ENCODE measurements at places on chromosomes 13 and 19.

- no peak for DNase-seq
These were observed 2.2 kb downstream of the LHFPL6 start for GRCh38 chr13:39600766-39601165.

- DNase-seq: no peak
These were observed 5.4 kb upstream of the IPO5 start for GRCh38 chr13:97948041-97948440.

GRCh38 chr19:10828981-10829821 is 6.8 kb downstream of the TMED1 start:
- no peak for DNase-seq

- DNase-seq: no peak
These were observed 114.5 kb downstream of the SLC7A1 start for GRCh38 chr13:29480893-29481525.

DNA sequence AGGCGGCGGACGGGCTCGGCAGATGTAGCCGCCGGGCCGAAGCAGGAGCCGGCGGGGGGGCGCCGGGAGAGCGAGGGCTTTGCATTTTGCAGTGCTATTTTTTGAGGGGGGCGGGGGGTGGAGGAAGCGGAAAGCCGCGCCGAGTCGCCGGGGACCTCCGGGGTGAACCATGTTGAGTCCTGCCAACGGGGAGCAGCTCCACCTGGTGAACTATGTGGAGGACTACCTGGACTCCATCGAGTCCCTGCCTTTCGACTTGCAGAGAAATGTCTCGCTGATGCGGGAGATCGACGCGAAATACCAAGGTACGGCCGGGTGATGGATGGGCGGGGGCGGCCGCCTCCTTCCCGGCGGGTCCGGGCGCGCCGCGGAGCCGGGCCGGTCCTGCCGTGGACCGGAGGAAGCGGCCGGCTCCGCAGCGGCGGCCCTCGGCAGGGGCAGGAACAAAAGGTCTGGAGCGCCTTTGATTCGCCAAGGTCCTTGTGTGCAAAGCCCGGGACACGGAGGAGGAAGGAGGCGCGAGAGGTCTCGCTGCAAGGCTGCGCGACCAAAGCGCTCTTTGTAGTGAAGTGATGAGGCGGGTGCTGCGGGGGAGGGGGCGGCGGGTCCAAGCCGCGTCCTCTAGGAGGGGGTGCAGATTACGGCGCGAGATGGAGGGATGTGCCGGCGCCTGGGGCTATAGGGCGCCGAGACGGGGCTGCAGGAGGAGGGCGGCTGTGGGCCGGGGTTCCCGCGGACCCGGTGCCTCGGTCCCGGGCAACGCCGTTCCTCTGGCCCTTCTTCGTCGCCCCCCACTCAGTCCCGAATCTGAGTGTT is 689 bp downstream of the ING1 start:
- DNase-seq: no peak

- DNase-seq: no peak
These were observed 35.7 kb upstream of the TPM4 start for GRCh38 chr19:16040642-16041041.

GRCh38 chr13:46552303-46552682 is 677 bp upstream of the LRCH1 start:
- no peak for DNase-seq

DNA sequence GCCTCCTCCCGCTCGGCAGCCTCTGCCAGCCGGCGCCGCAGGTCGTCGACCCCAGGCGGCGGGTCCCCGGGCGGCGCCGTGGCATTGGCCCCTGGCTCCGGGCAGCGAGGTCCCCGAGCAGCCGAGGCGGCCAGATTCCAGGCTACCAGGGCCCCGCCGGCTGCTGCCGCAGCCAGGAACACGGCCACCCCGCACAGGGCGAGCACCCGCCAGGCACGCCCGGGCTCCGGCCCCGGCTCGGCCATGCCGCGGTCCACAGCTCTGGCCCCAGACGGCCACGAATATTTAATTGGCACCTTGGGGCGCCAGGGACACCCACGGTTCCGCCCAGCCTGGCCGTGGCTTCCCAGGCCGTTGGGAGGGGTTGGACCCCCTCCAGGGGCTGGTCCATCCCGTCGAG is at the start of gene CCDC194:
CCDC194 (minus strand) TSS at position 283 of the 400 bp plus-strand sequence; CDS start at position 245, 38 bp downstream.
- no peak for DNase-seq

DNA sequence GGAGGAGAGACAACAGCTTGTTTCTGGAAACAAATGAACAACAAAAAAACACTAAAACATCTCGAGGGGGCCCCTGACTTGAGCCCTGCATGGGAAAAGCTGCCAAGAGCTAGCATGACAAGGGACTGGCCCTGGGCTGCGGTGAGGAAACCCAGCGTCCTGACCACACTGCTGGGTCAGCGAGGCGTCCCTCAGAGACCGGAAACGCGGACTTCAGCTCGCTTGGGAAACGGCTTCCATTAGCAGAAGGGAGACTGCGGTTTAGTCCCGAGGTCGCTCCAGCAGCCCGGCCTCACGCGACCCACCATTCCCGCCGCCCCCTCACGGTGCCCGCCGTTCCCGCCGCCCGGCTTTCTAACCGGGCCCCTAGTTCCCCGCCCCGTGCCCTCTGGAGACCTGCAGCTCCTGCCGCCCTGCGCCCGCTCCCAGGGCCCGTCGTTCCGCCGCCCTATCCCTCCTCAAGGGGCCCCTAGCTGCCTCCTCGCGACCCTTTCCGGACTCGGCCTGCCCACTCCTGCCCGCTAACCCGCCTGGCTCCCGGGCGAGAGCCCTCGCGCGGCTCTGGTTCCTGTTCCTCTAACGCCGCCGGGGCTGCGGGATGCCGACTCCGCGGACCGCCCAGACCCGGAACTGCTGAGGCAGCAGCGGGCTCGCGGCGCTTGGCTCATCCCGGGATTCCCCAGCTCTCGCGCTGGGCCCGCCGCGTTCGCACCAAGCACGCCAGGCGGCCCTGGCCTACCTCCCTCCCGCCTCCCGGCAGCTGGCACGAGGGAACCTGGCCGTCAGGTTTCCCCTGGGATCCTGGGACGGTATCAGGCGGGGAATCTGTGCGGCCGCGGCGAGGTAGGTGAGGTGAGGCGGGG is at the start of gene CCDC122:
CCDC122 (minus strand) TSS at position 849 of the 863 bp plus-strand sequence. CDS start 10,364 bp downstream, outside the sequence.
- peak; percentile 48 for DNase-seq

DNA sequence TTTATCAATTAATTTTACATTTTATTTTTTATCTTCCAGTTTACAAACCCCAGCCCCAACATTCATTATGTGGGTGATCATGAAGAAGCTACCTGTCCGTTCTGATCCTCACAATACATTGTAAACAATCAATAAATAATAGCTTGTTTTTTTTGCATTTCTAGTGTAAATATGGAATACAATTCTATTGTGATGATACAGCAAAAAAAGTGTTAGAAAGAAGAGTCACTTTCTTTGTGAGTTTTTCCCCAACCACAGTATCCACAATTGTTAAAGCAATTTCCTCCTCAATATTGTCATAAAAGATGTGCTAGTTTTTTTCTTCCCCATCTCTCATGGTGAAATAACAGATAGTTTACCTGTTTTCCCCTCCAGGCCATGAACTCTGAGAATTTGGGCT is 30.3 kb upstream of the ZNF835 start:
- no peak for DNase-seq

DNA sequence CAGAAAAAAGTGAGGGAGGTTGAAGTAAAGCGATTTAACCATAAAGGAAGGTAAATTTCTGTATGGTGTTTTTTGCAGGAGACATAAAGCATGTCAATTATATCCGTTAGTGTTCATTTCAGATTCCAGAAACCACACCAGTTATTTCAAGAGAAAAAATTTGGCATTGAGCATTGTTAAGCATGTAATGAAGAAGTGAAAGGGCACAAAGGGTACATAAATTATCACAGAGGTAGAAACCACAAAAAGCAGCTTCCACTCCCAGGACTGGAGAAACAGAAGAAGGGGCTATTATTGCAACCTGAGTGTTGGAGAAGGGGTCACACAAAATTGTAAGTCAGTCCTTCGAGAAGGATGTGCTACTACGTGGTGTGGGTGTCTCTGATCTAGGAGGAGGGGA is 72.2 kb upstream of the DACH1 start:
- DNase-seq: no peak

DNA sequence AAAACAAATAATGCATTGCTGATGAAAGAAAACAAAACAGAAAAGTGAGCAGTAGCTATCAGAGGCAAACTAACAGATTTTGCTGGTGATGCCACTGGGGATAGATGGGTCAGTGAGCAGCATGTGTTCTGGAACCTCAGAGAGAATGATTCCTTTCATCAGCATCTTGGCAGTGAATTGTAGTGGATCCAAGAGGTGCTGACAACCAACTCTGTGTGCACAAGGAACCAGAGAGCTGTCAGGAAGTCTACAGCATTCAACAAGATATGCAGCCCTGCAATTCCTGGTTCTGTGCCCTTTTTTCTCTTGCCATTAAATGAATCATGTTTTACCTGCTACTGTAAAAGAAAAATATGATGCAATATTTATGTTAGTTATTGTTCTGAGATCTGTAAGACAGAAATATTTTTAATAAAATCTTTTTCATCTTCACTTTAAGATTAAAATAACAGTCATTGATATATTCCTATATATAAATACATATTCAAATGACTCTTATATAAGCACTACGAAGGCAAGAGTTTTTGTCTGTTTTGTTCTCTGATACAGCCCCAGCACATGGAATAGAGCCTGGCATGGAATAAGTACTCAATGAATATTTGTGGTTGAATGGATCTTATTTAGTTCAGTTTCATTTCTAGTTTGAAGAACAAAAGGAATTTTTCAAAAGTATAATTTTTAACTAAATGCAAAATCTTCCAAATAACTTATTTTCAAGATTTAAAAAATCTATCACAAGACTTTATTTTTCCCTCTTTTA is 80.8 kb downstream of the FREM2 start:
- no peak for DNase-seq

DNA sequence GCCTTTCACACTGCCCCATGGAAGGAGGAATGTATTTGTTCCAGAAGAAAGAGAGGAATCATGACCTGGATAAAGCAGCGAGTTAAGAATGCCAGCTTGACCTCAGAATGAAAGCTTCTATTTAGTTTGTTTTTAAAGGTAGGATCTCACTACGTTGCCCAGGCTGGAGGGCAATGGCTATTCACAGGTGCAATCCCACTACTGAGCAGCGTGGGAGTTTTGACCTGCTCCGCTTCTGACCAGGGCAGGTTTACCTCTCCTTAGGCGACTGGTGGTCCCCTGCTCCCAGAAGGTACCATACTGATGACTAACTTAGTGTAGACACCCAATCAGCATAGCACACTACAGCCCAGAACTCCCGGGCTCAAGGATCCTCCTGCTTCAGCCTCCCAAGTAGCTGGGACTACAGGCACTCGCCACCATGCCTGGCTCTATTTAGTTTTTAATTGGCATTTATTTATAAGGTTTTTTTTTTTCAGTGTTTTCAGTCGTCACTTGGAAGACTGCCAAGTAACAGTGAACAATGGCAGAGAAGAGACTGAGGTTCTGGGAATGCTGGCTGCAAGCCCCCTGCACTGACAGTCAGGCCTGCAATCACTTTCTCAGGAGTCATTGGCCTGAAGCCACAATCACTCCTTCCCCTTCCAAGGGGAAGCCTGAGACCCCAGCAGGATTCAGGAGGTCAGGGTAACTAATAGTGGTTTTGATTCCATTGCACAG is 73.1 kb downstream of the EPS15L1 start:
- DNase-seq: peak; percentile 59

GRCh38 chr13:40170091-40170490 is 496.4 kb downstream of the FOXO1 start:
- no peak for DNase-seq

DNA sequence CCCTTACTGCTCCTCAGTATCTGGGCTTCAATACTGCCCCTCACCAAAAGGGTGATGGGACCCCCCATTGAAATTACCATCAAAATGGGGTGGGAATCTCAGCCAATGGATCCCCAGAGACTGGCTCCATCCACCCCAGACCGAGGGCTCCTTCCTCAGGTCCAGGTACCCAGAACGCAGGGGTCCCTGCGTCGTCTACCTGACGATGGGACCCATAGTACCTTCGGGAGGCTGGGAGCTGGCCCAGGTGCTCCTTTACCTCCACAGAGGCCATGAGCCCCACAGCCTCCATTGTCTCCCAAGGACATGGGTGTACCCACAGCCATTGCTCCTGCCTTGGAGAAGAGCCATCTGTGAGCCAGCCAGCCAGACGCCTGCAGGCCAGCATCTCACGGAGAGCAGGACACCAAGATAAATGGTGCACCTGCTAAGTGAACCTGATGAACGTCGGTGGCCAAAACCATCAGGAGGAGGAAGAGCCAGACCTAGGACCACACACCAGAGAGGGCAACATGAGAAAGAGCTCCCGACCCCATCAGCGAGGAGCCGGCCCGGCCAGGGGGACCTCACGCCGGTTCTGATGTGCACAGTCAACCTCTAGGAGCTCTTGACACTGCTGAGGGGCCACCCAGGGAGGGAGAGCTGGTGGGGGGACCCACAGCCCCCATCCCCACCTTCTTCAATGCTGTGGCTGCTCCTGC is 156.8 kb upstream of the SOX1 start:
- no peak for DNase-seq

GRCh38 chr19:48975947-48976847 is 11.1 kb downstream of the FTL start:
- DNase-seq: no peak

All from pulmonary artery endothelial cell (primary cell).